HAP-1 (cell line): ENCODE measurements at places on chromosomes 13 and 19.
A peak's percentile ranks its signal among the peaks of the same experiment; 100 is the strongest.

DNA sequence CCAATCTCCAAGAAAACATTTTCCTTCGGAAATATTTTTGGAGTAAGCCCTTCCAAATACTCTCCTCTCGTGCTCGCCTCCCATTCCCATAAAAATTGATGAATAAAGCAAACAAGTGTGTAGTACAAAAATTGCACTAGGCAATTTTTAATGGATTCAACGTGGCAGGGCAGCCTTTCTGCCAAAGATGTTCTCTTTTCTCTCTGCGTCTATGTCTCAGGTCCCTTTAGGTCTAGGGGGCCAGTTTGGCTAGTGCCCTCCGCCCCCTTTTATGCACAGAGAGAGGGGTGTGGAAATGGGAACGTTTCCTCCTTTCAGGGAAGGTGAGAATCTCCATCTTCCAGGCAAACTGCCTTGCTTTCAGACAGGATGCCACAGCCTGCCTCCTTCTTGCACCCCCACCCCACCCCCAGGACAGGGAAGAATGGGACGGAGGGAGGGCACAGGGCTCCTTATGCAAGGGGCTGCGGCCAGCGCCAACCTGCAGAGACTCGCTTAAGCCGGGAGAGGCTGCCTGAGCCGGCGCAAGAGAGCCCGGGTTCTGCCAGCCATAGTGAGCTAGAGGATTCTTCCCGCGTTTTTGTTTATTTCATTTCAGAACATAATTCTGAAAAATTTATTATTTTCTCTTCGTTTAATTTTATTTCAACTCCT is 2.7 kb upstream of the ZIC2 start:
- no peak for DNase-seq

DNA sequence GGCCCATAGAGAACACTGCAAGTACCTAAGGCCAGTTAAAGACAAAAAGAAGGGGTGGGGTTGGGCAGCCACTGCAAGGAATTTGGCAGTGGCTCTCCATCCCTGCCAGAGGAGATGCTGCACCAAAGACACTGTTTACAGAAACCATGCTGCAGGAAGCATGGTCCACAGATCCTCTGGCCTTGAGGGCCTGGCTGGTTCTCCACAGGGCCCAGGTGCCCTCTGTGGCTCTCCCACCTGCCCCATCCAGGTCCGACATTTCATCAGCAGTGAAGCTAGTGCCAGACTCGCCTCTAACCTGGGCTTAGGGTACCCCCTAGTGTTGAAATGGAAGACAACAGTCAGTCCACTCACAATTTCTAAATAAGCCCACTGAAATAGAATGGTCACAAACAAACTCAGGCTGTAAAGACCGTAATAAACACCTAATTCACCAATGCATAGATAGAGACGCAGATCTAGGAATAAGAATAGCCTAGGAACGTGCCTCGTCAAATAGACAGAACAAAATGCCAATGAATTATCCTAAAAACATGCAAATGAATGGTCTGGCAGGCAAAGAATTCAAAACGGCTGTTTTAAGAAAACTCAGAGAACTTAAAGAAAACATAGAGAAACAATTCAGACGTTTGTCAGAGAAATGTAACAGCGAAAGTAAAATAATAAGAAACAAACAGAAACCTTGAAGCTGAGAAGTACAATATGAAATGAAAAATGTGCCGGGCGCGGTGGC is 23.3 kb downstream of the LYPD4 start:
- DNase-seq, result peak; percentile 60

GRCh38 chr13:73138276-73138637 is 79.5 kb downstream of the KLF5 start:
- no peak for DNase-seq

DNA sequence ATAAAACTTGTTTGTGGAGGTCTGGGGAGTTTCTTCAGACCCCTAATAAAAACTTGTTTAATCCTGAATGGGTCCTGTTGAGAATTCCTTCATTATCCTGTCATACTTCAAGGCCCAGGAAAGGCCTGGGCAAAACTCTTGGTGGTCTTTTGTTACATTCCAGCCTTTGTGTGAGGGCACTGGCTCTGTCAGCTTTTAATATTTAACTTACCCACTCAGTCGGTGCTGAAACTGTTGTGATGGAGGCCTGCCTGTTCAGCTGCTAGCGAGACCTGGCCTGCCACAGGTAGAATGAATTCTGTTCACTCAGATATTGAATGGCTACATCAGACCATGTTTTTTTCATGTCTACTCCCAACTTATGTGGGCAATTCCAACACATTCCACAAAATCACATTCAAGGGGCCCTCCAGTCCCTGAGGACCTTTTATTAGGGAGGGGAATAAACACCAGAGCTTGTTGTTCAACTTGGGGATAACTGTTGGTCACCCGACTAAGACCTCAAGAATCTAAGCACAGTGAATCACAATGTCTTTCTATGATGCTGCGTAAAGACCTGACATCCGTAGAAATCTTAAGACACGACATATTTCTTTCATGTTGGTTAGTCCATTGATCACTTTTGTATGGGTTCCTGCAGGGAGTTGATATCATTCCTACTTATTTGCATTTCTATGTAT is 12.5 kb downstream of the NLRP8 start:
- no peak for DNase-seq

DNA sequence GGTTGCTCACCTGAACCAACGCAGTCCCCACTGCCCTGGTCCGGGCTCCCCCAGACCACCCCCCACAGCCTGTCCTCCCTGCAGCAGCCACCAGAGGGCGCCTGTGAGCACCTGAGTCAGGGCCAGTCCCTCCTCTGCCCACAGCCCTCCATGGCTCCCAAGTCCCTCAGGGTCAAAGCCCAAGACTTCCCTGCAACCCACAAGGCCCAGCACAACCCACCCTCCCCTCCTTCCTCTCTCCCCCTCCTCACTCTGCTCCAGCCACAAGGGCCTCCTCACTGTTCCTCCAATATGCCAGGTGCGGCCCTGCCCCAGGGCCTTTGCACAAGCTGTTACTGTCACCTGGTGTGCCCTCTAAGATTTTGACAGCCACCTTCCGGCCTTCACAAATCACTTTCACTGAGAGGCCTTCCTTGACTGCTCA is 10.9 kb downstream of the GNA15 start:
- DNase-seq, result peak; percentile 81
